ENCODE measurements at places on chromosomes 2 and 18. TPM values are rescaled to one million over a fixed set of nuclear protein-coding genes. Genes with fewer than 3 reads are reported as not detected.
A peak's percentile ranks its signal among the peaks of the same experiment; 100 is the strongest.

DNA sequence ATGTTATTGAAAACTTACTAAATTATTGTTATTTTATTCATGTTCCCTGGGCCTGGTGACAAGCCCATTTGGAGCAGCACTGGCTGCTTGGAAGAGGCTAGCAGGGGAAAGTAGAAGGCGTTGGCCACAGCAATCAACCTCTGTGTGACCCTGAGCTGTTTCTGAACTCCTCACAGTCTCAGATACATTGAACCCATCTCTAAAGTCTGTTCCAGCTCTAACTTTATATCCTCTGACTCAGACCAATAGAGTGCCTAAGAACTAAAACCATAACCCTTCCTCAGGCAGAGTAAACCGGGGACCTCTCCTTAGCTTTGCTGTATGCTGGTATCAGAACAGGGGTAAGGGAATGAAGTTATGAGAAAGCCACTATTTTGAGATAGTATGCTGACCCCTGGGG lies 96.4 kb upstream of the NOL4 start:
- no peak for DNase-seq

DNA sequence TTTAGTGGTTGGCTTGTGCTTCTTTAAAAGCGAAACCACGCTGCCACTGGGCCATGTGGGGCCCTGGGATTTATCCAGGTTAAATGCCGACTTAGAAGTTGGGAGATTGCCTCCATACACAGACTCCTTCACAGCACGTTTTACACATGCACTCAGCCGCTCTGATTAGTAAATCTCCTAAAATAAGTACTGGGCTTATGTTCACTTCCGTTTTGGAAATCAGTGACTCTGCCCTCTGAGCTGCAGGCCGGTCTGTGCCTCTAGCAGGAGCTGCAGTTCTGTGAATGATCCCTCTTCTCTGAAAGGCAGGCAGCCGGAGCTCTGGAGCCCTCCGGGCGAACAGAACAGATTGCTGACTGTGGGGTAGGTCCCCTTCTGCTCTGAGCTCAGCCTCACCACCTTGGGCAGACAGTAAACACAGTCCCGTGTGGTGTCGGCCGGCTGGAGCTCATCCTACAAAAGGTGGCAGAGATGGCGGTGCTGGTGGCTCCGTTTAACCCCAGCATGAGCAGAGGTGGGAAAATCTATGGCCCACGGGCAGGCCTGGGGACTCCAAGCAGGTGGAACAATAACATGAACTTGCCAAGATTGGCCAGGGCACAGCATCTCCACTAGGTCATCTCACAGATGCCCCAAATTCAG lies 9.8 kb upstream of the RAB17 start:
- peak; percentile 78 for DNase-seq

The MAB21L4 gene
- not detected for total RNA-seq

GRCh38 chr2:120951693-120952092 lies 216.0 kb downstream of the GLI2 start:
- no peak for DNase-seq

The GATA6 gene
- total RNA-seq: 28.6 TPM

DNA sequence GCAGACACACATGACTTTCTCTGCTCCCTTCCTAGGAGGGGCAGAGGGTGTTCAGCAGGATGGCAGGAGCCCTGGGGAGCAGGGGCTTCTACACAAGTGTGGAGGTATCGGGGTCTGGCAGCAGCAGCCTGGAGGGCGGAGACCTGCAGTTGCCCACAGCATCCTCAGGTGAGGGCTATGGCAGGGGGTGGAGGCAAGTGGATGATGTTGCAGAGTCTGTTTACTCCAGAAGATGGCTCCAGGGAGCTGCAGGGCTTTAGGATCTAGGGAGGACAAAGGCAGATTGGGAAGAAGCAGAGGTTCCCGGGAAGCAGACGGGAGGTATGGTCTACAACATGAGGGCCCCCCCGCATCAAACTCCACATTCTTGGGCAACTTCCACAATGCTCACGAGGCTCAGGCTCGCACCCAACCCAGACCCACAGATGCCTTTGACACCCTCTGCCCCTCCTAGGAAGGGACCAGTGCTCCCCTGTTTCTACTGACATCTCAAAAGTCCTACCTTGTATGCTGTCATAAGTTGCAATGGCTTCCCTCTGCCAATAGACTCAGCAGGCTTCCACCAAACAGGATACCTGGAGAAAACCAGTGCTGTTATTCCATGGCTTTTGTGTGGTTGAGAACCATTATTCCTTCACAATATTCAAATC lies 12.0 kb upstream of the ATP6V1C2 start:
- no peak for DNase-seq

The PDCD1 gene
- not detected for total RNA-seq

The CPLX4 gene
- total RNA-seq: not detected

GRCh38 chr2:180892091-180892490 lies 88.3 kb upstream of the UBE2E3 start:
- DNase-seq: no peak

- no peak for DNase-seq
Measured at GRCh38 chr2:188623995-188624643, 332.4 kb downstream of the GULP1 start.

DNA sequence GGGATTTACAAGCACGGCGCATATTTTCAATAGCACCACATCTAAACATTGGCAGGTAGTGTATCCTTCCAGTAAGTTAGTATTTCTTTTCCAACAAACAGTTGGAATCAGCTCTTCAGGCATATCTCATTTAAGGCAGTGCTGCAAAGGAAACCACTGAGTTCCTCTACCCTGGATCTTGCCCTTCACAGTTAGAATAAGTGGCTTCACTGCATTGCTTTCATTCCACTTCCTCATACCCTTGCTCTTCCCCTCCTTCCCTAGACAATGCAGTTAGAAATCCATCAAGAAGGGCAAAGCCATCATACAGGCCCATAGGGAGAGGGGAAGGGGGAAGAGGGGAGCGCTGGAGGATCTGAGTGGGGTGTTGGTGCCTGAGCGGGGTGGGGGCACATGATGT lies 173.7 kb downstream of the FBXO15 start:
- DNase-seq: no peak

GRCh38 chr2:63882395-63883105 lies 40.9 kb downstream of the UGP2 start:
- DNase-seq: no peak

GRCh38 chr2:220892018-220892634 lies 680.0 kb downstream of the EPHA4 start:
- no peak for DNase-seq

DNA sequence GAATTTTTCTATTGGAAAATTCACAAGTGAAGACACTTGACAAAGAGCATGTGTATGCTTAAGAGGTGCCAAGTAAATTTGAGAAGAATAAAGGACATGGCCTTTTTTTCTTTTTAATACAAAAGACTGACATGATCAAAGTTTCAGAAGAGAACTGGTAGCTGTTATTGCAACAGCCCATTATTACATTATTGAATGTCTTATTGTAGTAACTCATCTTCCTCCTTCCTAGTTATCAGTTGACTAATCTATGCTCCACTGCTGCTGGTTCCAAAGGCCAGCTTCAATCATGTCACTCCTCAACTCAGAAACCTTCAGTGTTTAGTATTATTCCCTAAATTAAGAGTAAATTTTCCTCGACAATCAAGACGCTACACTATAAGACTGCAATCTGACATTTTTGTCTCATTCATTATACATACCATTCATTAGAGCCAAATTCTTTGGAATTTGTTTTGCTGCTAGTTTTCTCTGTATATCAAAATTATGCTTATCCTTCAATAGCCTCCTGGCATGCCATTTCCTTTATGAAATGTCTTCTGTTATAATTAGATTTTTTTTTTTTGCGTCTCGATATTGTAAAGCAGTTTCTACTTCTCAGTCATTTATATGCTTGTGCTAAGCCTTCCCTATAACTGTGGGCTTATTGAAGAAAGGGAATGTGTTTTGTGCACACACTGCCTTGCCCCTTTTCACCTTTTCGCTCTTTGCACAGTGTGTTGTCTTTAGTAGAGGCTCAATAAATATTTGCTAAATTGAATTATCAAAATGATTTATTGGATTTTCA lies 27.9 kb downstream of the ITGA4 start:
- DNase-seq: no peak

DNA sequence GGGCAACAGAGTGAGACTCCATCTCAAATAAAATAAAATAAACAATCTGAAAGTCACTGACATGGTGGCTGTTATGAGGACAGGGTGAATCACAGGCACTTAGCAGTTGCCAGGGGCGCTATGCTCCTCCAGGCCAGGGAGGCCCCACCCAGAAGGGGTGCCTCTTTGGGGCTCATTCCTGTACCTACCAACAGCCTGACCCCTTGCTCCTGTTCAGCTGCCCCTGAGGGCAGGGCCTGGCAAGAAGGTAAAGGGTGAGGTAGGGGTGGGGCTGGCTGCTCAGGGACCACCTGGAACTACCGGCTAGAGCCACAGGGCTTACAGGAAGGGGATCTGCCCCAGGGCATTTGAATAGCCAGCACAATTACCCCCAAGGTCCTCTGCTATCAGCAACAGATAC lies 60.3 kb downstream of the INPP5D start:
- DNase-seq: no peak

GRCh38 chr2:97743913-97744312 lies 30.5 kb downstream of the ZAP70 start:
- DNase-seq: no peak

- DNase-seq: no peak
Measured at GRCh38 chr2:158498749-158499136, 42.0 kb downstream of the PKP4 start.

DNA sequence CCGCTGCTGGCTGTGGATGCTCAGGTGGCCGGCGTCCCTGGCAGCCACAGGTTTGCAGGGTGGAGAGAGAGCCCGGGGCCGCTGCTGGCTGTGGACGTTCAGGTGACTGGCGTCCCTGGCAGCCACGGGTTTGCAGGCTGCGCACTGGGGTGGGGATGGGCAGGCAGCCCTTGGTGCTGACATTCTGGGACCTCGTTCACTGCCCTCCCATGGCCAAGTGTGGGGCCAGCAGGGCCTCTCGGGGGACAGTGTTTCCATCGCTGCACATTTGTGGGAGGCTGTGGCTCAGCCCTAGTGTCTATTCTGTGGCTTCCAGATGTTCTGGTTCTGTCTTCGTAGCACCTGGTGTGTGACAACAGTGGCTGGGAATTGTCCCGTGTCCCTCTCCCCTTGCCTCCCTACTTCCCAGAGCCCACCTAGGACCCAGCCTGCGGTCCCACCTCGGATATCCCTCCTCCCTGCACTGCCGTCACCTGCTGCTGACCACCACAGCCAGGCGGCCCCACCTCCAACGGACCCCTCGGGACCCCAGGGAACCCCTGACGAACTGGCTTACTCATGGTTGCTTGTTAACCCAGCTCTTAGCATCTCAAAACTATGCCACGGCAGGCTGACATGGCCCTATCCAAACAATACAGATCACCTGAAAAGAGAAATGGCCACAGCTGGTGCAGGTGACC lies 915 bp downstream of the CROCC2 start:
- no peak for DNase-seq

The GRB14 gene
- not detected for total RNA-seq

DNA sequence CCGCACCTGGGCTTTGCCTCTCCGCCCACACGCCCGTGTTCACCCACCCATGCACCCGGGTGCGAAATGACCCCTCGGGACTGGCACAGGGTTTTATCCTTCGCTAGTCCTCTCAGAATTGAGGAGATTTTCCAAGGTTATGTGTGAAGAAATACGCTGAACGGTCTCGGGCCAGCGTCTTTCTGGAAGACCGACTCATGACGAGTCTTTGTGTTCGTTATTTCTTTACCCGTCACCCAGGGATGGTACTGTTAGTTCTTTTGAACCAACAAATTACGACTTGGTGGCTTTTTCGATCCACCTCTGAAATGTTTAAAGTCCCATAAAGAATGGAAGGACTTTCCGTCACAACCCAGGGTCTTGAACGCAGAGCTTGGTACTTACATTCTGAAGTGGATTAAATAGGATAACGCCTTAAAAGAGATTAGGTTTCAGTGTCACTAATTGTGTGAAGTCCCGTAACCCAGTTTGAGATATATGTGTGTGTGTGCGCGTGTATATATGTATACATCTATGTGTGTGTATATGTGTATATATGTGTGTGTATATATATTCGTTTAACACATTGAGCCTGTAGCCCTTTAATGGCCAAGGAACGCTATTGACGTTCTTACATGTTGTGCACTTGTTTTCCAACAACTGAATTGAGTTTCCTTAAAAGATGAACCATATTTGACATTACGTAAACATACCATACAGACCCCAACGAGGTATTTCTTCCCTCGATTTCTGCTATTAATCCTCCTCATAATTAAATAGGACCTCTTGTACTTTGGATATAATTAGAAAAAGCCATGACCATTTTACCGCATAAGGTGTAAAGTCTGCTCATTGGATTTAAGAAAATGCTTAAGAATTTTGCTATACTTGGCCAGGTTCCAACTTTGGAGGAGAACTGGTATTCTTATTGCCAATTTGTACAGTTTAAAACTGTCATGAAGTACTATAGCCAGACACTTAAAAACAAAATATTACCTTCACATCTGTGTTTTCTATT lies 889 bp downstream of the ZC3H15 start:
- DNase-seq: no peak

DNA sequence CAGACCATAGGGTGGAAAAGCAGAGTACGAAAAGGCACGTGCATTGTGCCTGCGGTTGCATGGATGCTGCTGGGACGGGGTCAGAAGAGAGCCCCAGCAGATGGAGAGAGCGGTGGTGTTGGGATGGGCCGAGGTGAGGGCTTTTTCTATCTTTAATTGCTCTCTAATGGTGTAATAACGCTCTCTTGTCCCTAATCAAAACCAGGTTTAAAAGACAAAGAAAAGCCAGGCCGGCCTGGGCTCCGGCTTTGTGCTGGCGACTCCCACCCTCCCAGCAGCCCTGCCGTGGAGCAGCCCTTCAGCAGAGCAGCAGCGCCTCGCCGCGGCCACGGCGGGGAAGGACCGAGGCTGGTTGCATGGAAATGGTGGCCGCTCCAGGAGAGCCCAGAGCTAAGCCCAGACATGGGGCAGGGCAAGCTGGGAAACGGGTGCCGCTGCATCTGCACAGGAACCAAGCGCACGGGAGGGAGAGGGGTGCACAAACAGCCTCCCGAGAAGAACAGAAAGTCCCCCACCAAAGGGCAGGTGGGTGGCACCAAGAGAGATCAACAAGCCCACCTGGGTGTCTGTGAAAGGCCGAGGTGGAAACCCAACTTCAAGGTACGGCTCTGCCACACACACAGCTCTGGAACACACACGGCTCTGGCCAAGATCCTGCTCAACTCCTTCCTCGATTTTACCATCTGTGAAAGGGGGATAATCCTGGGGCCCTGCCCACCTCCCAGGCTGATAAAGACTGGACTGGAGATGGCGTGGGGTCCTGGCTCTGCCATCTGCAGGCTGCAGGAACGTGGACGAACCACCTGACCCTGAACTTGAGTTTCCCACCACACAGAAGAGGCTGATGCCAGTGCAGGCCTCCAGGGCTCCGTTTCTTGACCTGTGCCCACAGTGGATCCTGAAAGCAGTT lies 15.0 kb downstream of the HS1BP3 start:
- peak; percentile 91 for DNase-seq

- DNase-seq: no peak
Measured at GRCh38 chr2:175728032-175728431, 274.0 kb downstream of the LNPK start.

The CYBRD1 gene
- 230 TPM for total RNA-seq

- DNase-seq: no peak
Measured at GRCh38 chr2:46977899-46978298, 62.3 kb upstream of the MCFD2 start.

The NOSTRIN gene
- 114 TPM for total RNA-seq

GRCh38 chr2:36675579-36676282 lies 20.8 kb upstream of the VIT start:
- no peak for DNase-seq

The PAX8 gene
- total RNA-seq: 5.6 TPM

The FBLN7 gene
- total RNA-seq: 6.1 TPM

The PRKAG3 gene
- not detected for total RNA-seq

The SEPTIN10 gene
- total RNA-seq: 105 TPM

All from uterus (tissue), 4 donors.